Urinary bladder (tissue), 4 donors: ENCODE measurements at places on chromosomes 5 and 9.

GRCh38 chr9:136746621-136747020, 1.7 kb downstream of the LCN6 start:
- DNase-seq: no peak

DNA sequence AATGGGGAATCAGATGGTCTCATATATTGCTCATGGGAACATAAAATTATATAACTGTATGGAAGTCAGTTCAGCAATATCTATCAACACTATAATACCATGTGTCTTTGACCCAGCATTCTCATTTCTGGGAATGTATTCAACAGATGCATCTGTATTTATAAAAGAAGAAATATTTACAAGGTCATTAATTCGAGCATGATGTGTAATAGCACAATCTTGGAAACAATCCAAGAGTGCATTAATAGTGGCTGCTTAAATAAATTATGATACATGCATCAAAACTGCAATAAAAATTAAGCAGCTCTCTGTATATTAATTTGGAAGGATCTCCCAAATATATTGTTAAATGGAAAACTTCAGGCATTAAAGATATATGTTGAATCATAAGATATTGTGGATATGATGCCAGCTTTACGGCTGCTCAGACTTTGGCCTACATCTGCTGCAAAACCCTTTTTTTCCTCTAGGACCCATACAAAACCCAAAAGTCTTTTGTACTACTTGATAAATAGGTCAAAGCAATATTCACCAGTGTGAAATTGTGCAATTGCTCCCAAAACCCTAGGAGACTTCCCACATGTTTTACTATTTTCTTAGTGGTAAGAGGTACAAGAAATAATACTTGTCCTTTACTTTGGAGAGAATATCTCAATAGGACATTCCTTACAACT, 45.3 kb upstream of the ISOC1 start:
- peak; percentile 57 for DNase-seq

- DNase-seq: no peak
Measured at GRCh38 chr5:168844922-168845296, 265.7 kb upstream of the PANK3 start.

DNA sequence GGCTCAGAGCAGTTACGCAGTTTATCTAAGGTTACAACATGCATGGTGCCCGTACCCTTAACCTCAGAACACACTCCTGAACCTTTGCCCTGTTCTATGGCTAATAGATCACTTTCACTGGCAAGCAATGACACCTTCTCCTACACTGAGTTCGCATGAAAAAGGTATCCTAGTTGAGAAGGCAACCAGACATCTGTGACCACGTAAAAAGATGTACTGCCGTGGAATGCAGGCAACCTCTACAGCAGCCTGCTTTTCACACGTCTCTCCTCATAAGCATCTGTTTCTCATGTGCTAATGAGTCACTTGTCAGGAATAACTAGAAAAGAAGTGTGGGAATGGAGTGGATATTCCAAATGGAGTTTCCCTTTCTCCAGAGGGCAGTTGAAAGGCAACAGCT, 71.4 kb downstream of the FBXO38 start:
- DNase-seq: no peak

DNA sequence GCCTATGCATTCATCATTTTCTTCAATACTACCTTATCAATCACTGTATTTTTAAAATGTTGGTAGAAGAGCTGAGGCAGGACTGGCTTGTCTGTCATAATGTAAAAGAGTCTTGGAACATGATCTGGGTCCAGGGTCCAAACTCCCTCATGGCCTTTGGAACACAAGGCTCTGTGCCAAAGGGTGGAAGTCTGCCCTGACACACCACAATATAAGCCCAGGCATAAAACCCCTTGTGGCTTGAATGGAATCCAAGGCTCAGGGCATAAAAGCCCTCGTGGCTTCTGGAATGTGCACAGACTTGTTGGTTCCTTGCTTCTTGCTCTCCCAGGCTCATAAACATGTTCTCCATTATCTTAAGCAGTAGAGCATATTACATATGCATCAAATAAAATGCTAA, 48.0 kb downstream of the GABRB2 start:
- no peak for DNase-seq

- DNase-seq: no peak
Measured at GRCh38 chr9:104923289-104923688, 4.7 kb downstream of the ABCA1 start.

DNA sequence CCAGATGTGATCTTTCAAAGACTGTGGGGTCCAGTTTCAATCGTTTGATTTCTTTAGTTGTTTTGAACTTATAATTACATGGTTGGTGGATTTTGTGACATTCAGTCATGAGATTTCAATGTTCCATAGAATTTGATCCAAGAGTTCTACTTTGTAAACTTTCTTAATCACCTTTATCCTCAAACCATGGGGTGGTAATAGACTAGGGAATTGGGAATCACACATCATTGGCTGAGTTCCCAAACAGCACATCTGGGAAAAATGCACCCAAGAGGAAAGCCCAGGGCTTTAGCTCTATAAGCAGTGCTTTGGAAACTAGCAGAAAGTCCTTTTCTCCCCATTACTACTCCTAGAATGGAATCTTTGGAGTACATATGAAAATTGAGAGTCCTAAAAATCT, 177.6 kb downstream of the NNT start:
- DNase-seq: no peak
